ENCODE measurements at places on chromosomes 7 and 10.

DNA sequence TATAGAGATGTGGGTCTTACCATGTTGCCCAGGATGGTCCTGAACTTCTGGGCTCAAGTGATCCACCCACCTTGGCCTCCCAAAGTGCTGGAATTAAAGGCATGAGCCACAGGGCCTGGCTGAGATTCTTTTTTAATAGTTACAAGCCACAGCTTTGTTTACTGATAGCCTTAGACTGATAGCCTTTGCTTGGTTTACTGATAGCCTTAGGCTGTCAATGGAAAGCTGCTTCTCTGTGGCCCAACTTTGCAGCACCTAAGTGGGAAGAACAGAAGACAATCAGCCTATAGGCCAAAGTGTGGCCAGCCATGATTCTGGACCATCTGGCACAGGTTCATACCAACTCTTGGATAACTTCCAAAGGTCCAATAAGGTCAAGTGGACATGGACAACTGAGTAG lies 24.1 kb upstream of the CDCA7L start:
- no peak for DNase-seq

DNA sequence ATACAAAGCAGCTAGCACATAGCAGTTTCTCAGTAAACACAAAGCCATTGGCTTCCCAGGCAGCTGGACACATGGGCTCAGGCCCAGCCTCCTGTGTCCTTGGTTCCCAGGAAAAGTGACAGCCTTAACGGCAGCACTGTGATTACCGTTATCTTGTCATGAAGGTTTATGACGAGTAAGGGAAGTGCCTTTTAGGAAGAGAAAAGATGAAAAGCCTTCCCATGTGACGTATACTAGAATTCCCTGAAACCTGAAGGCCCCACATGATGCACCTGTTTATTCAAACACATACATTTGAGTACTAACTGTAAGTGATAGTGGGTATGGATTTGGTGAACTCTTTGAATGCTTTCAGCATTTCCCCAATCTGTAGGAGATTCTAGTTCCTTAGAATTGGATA lies 244.2 kb downstream of the DPP6 start:
- no peak for DNase-seq

- no peak for DNase-seq
Observed at GRCh38 chr7:84190016-84190705, 4.4 kb downstream of the SEMA3A start.

- DNase-seq: no peak
Observed at GRCh38 chr7:130639388-130639787, 29.2 kb downstream of the COPG2 start.

GRCh38 chr7:33677556-33677955 lies 227.8 kb upstream of the BMPER start:
- no peak for DNase-seq

DNA sequence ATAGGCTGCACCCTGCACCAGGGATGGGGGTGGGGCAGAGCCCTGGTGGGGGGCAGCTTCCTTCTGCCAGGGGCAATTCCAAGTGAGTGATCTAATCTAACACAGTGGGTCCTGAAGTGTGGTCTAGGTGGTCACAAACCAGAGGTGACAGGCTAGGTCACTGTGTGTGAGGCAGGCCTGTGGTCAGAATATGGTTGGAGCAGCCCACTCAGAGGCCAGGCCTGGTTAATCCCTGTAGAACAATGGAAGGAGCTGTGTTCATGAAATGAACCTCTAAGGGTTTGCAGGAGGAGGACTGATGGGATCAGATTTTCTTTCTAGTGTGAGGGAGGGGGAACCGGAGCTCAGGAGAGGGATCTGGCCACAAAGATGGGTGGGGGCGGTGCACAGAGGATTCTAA lies 10.0 kb upstream of the TSPAN14 start:
- DNase-seq: no peak

- no peak for DNase-seq
Observed at GRCh38 chr7:102045681-102046372, 228.4 kb downstream of the CUX1 start.

DNA sequence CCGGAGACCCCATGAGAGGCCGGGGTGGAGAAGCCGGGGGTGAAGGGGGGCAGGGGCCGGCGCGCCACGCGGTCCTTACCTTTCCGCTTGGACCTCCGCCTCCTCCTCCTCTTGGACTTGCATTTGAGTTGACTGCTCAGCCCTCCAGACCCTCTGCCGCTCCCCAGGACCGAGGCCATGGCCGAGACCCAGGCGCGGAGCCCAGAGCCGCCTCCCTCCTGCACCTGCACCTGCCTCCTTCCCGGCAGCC lies 428 bp downstream of the ADARB2 start:
- no peak for DNase-seq

- DNase-seq: no peak
Observed at GRCh38 chr10:126256864-126257263, 131.4 kb downstream of the ADAM12 start.

GRCh38 chr7:34751725-34752643 lies 94.0 kb downstream of the NPSR1 start:
- no peak for DNase-seq

DNA sequence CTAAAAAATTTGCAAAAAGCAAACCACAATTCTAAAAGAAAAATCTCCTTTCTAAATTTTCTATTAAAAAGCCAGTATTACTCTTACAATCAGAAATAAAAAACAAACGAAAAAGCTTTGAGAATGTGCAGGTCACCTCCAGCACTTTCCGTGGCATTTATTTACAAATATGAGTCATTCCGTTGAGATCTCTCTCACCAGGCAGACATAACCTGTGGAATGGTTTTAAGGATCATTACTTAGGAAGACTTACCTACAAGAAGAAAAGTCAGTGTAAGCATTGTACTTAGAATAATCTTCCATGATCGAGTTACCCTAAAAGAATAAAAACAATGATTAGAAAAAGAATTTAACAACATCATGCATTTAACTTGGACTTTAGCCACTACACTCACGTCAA lies 3.3 kb downstream of the SUN3 start:
- DNase-seq: no peak

GRCh38 chr7:152760854-152761748 lies 1.5 kb downstream of the ACTR3B start:
- DNase-seq: no peak

All from activated CD8-positive, alpha-beta memory T cell treated with anti-CD3 and anti-CD28 coated beads, Interleukin-2, amount 50 U/mL, for 4 hours (primary cell).